ENCODE measurements at places on chromosomes 4 and X. TPM values are rescaled to one million over a fixed set of nuclear protein-coding genes. Genes with fewer than 3 reads are reported as not detected.

GRCh38 chr4:118884716-118885115, 3.9 kb upstream of the SYNPO2 start:
- DNase-seq = no peak

DNA sequence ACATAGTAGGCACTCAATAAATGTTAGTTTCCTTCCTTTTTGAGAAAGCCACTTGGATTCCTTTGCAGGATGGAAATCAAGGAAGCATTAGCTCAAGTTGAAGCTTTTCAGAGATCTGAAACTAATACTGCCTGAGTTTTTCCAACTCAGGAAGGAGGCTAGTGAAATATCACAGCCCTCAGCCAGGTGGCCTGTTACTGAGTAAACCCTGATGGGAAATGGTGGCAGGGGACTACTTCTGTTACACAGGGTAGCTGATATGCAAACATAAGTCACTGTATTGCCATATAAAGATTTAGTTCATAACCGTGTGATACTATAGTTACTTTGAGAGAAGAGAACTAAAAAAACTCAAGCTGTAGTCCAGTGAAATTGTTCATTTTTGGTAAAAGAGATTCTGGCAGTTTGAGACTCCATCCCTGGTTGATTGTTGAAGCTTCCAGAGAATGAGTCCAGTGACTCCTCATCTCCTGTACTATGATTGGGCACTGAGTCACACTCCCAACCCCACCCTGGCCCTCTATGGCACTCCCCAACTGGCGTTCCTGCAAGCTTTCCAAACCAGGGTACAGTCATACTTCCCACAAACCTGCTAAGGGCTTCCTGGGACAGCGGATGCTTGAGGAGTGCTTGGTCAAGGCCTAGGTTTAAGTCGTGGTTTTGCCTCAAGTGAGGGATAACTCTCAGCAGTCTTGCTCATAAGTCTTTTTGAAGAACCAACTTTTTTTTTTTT, 81.8 kb downstream of the MID1IP1 start:
- DNase-seq = no peak

Gene METTL14
- total RNA-seq = 33.6 TPM

Gene NDUFC1
- total RNA-seq = 85.8 TPM

Gene SOWAHD
- total RNA-seq = 2.1 TPM

DNA sequence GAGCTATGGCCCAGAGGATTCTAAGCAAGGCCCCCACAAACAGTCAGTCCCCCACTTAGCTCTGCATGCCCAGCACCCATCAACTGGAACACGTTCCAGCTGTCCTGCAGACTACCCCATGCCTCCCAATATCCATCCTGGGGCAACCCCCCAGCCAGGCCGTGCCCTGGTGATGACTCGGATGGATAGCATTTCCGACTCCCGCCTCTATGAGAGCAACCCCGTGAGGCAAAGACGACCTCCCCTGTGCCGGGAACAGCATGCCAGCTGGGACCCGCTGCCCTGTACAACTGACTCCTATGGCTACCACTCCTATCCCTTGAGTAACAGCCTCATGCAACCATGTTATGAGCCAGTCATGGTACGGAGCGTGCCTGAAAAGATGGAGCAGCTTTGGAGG, 32.0 kb downstream of the LAS1L start:
- no peak for DNase-seq

Gene SLC9A6
- 12.6 TPM for total RNA-seq

Gene CD40LG
- total RNA-seq = 0.23 TPM

- no peak for DNase-seq
Measured at GRCh38 chr4:7158991-7159390, 33.3 kb upstream of the SORCS2 start.

DNA sequence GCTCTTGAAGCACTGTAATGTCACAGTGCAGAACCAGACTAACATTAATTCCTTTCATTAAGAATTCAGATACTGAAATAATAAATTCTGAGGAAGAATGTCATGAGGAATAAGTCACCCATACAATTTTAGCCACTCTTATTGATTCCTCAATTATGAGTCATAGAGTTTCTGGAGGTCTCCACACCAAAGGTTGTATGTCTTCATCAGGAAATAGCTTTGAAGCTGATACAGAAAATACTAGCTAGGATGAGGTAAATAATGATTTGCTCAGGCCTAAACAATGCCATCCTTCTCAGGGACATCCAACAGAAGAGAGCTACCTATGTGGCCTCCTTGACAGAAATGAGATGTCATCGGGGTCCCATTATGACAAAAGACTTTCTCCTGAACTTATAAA, 238.8 kb downstream of the OR13H1 start:
- DNase-seq = no peak

GRCh38 chrX:34880656-34881055, 61.9 kb upstream of the FAM47B start:
- DNase-seq = no peak

Gene TENM3
- 0.70 TPM for total RNA-seq

- DNase-seq = peak; percentile 33
Measured at GRCh38 chr4:827209-828081, 1.5 kb upstream of the CPLX1 start.

GRCh38 chr4:109752525-109752924, 22.7 kb upstream of the PLA2G12A start:
- DNase-seq = no peak

GRCh38 chr4:13977746-13978145, 350.2 kb upstream of the BOD1L1 start:
- DNase-seq = no peak

GRCh38 chr4:6354119-6354518, 84.5 kb downstream of the WFS1 start:
- no peak for DNase-seq

Gene ZNF157
- total RNA-seq = not detected

DNA sequence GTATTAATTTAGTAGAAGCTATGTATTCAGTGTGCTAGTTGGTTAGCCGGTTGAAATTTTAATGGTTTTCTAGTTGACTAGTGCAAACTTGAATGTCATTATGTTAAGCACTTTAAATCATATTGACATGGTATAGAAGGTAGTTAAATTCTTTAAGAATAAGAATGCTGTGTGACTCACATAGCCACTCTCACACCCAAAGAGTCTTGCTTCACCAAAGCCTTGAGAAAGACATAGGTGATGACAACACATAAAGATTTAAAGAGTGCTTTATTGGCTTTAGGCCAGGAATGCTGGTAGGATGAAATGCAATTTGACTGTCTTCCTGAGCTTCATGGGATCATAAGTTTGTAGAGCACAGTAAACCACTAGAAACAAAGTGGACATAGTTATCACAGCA, 85.3 kb downstream of the DCAF8L2 start:
- no peak for DNase-seq

Gene SSX1
- total RNA-seq = not detected

- no peak for DNase-seq
Measured at GRCh38 chr4:82865592-82865991, 25.4 kb downstream of the SEC31A start.

DNA sequence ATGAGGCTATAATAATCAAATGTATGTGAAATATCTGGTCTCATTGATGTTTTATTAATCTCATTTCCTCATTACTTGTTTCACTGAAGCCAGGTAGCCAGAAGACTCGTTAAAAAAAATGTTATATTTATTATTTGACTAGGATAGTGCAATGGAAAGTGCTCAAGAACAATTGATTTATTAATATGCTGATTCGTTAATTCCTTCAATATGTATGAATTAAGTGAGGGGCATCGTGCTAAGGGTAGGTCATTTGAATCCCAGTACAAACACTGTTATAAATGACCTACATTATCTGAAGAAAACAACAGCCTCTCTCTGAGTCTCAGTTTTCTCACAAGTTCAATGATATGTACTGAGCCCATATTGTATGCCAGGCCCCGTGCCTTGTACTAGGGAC, 214.2 kb upstream of the GPRIN3 start:
- no peak for DNase-seq

- no peak for DNase-seq
Measured at GRCh38 chr4:127140306-127140705, 492.5 kb upstream of the INTU start.

DNA sequence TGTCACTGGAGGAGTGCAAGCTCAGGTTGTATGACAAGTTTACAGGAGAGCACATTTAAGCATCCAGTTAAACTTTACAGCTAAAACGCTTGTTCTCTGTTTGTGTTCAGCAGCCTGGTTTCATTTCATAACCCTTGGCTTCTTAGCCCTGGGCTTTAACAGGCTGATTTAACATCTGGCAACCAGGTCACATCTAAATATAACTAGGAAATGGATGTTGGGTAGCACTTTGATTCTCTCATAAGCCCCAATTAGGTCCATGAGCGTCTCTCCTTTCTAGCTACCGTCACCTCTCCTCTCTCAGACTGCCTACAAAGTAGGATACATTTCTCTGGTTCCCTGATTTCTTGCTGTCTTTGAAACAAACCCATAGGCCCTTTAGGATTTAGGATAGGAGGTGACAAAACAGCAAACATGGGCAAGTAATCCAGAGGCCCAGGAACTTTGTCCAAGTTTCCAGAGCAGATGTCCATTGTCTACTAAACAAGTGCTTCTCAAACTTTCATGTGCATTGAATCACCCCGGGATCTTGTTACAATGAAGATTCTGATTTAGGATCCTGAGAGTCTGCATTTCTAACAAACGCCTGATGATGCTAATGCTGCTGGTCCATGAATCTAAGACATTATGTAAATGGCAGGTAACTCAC, 22.5 kb downstream of the OTUD6A start:
- DNase-seq = no peak

Data from mucosa of descending colon (tissue), 3 donors.